ENCODE measurements at places on chromosomes 7 and 10.

GRCh38 chr7:36048141-36048901 lies 104.7 kb upstream of the EEPD1 start:
- DNase-seq: no peak

DNA sequence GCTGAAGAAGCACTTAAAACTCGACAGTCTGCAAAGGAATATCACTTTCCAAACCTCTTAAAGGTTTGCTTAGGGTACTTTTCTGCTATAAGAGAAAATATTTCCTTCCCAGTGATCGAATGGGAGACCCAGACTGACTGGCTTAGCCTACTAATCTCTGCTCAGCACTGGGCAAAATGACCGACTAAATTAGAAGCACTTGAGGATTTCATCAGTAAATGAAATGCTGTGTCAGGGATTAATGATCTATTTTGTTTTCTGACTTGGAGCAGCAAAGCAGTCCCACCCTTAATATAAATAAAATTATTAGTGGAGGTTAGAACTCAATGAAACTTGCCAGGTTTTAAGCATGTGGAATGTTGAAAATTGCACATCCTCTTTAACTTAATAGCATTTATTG lies 411.6 kb downstream of the NEBL start:
- DNase-seq: no peak

- DNase-seq: no peak
Observed at GRCh38 chr7:125878235-125878956, 948.8 kb upstream of the POT1 start.

GRCh38 chr10:79335094-79335469 lies 12.2 kb upstream of the PPIF start:
- DNase-seq: no peak

DNA sequence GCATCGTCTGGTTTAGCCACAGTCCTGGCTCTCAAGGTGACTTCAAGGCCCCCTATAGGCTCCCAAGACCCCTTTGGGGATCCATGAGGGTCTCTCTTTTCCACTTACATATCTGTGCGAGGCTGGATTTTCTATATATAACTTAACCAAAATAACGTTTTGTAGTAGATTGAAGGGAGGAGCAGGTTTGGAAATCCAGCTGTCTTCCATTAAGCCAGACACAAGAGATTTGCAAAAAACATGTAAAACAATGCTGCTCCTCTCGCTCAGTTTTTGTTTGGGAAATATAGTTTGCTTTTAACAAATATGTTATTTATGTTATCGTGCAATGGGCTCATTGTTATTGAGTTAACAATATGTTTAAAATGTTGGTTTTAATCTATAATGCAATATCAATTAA lies 811.2 kb downstream of the TYW1 start:
- no peak for DNase-seq

GRCh38 chr10:636769-637168 lies 52.7 kb downstream of the DIP2C start:
- DNase-seq: no peak

GRCh38 chr7:147235645-147236382 lies 1119.2 kb downstream of the CNTNAP2 start:
- DNase-seq: no peak

DNA sequence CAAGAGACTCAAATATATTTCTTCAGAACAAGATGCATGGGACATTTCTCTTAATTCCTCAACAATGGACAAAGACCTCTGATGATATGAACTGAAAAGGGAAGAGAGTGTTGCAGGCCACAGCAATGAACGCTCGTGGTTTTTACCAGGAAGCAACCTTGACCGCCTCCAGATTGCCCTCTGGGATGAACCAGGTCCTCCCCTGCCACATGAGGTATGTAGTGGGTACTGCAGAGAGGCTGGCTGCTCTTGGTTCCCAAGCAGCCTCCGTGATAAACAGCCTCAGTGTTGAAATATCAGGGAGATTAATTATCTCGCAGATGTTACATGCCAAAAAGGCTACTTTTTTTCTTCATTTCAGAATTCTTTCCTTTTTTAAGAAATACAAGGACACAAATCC lies 338.8 kb downstream of the ELMO1 start:
- DNase-seq: no peak

- DNase-seq: no peak
Observed at GRCh38 chr7:17660116-17660515, 280.2 kb downstream of the SNX13 start.

- no peak for DNase-seq
Observed at GRCh38 chr10:48926255-48926654, 13.4 kb downstream of the LRRC18 start.

DNA sequence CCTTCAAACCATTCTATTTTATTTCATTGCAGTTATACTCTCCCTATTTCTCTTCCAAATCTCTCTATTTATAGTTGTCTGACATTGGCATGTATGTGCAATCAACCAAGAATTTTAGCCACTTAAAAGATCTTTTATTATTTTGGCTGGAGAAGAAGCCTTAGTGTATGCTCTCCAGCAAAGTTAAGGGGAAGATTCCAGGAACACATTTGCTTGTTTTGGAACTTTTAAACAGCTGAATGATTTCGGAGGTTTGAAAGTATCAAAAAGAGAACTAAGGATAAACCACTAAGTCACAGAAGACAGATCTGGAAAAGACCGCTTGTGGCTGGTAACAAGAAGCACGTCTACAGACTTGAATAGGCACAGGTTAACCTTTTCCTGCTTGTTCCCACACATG lies 182.2 kb upstream of the FZD1 start:
- no peak for DNase-seq

DNA sequence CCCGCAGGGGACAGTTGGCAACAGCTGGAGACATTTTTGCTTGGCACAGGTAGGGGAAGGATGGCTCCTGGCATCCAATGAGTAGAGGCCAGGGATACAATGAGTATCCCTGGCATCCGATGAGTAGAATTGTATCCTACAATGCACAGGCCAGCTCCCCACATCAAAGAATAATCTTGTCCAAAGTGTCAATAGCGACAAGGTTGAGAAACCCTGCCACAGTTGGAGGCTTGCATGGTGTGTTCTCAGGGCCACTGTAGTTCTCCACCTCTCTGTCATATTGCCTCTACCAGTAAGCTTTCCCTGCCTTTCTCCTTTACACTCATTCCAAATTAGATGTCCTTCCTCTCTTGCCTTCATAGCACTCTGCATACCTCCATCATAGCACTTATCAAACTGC lies 60.7 kb downstream of the ZNF92 start:
- DNase-seq: no peak

GRCh38 chr7:112765105-112765504 lies 25.1 kb downstream of the TMEM168 start:
- no peak for DNase-seq

Data from germinal center (tissue), 1 donor.